ENCODE measurements at places on chromosomes 7 and 10. TPM values are rescaled to one million over a fixed set of nuclear protein-coding genes. Genes with fewer than 3 reads are reported as not detected.
A peak's percentile ranks its signal among the peaks of the same experiment; 100 is the strongest.

DNA sequence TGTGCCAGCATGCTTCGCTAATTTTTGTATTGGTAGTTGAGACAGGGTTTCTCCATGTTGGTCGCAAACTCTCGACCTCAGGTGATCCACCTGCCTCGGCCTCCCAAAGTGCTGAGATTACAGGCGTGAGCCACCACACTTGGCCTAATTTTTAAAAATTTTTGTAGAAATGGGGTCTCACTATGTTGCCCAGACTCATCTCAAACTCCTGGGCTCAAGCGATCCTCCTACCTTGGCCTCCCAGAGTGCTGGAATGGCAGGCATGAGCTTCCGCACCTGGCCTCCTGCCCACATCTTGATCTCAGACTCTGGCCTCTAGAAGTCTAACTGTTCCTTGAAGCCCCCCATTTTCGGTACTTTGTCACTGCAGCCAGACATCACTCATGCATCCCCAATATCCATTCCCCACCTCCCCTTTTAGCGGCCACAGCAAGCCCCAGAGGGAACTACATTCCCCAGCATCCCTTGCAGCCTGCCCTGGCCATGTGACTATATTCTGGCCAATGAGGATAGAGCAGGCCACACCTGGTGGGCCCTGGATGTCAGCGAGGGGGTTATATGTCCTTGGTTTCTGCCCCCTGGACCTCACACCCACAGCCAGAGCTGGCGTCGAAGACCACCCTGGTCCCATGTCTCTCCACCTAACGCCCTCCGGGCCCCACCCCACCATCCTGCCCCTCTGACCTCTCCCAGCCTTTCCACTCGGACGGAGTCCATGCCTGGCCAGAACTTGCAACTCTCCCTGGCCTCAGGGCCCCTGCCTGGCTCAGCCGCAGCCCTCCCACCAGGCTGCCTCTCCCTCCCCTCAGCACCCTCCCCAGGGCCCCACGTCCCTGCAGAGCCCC lies 33.8 kb downstream of the MICALL2 start:
- no peak for ATAC-seq

GRCh38 chr10:48794074-48794473 lies 109.4 kb downstream of the WDFY4 start:
- ATAC-seq, result no peak

DNA sequence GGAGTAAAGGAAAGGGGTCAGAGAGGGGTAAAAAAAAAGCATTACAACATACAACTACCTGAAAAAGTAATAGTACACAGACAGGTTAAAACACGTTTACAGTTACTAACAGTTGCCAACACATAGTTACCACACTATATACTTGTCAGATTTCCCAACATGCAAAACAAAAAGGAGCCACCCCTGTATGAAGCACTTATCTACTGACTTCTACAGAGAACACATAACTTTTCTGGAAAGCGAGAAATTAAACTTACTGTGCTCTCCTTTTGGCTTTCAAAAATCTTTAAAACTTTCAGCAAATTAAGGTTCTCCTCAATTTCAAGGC lies 2.1 kb downstream of the ABI1 start:
- ATAC-seq, result no peak

- ATAC-seq, result no peak
Observed at GRCh38 chr7:118858651-118859149, 634.2 kb downstream of the ANKRD7 start.

- ATAC-seq, result no peak
Observed at GRCh38 chr10:46998595-46998994, 87.4 kb downstream of the PTPN20 start.

- ATAC-seq, result no peak
Observed at GRCh38 chr10:86401588-86402282, 35.1 kb upstream of the GRID1 start.

DNA sequence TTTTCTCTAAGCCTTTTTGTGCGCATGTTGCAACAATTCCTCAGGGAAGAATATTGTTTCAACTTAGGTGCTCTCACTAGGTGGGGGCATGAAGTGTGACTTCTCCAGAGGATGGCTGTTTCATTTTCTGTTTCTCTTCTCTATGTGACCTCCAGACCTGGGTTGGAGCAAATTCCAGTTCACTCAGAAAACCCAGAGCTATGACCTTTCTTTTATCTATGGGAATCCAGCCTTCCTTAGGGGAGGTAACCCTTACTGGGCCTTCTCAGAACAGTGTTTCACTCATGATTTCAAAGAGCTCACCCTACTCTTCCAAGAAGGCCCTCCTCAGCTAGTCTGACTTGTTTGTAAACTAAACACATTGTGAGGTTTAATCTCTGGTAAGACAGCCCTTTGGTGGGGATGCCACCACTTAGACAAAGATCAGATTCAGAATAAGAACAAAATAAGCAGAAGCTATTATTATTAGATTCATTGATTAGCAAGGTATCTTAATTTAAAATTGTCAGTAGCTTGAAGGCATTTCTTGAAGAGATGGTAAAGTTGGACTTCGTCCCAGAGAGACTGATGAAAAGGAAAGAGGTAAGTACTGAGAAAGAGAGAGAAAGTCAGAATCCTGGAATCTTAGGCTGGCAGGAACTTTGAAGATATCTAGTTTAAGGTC lies 16.6 kb upstream of the TAS2R60 start:
- peak; percentile 22 for ATAC-seq

DNA sequence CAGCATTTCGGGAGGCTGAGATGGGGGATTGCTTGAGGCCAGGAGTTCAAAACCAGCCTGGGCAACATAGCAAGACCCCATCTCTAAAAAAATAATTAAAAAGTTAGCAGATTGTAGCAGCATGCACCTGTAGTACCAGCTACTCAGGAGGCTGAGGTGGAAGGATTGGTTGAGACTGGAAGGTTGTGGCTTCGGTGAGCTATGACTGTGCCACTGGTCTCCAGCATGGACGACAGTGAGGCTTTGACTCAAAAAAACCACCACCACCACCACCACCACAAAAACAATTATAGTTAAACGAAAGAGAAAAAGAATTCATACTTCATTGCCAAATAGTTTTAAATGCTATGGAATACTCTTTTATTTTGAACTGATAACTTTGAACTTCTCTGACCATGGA lies 63.4 kb downstream of the VTI1A start:
- ATAC-seq, result no peak

C10orf71 gene
- 0.49 TPM for total RNA-seq

PON3 gene
- total RNA-seq, result not detected

CTAGE4 gene
- total RNA-seq, result 0.19 TPM

Data from motor neuron (in vitro differentiated cells).